Tongue (tissue), 3 donors: ENCODE measurements at places on chromosomes 13 and 19.

DNA sequence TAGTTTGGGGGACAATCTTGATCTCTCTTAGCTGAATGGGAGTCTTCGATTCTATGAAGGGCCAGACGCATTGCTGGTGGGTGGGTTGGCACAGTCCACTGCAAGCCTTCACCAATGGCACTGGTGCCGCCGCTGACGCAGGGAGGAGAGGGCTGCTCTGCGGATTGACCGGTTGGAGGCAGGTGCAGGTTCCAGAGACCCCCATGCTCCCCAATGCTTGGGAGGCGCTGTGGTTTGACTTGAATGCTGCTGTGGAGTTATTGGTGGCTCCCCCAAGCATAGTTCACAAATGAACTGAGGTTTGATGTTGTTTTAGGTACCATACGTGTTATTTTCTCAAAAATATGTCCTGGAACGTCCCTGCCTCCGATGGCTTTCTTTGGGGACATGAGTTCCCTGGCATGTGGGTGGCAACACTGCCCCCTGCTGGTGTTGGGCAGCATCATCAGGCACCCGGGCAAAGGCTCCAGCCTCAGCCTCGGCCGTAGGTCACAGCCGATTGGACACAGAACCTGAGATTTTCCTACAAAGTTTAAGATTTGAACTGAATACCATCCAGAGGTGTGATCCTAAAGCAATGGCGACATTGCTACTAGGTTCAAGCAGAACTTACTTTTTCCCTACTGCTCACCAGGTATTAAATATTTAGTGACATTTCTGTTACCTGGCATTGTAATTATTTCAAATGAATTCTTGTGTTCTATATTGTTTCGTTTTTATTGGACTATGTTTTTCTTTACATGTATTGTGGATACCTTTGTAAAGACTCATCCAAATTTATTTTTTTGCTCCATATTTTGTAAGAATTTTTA lies 95.5 kb downstream of the ANKRD10 start:
- peak; percentile 89 for DNase-seq

DNA sequence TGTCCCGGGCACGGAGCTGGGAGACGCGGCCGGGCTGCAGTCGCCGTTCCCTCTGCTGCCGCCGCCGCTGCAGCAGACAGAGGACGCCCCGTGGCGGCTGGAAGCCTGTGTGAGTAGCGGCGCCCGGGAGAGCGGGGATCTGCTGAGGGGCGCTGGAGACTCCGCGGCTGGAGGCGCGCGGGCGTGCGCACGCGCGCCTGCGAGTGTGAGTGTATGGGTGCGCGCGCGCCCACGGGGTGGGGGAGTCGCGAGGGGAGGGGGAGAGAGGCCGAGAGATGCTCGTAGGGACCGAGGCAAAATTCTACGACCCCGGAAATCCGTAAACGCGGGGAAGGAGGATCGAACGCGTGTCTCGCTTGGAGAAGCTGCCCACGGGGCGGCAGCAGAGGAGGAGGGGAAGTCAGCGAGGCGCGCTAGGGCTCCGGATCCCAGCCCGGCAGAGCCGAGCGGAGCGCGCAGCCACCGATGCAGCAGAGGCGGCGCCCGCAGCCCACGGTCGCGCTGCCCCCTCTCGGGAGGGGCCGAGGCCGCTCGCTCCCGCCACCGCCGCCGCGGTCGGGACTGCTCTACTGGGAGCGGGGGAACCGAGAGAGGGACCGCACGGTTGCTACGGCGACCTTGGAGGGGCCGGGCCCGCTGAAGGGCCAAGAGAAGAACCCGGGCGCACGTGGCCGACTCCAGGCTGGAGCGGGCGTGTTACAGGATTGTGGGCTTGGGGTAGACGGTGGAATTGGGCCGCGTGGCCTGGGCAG lies at the start of gene ENOX1:
Gene ENOX1, minus strand, starts transcription at position 207 of the 752 bp plus-strand sequence.
- peak; percentile 93 for DNase-seq

DNA sequence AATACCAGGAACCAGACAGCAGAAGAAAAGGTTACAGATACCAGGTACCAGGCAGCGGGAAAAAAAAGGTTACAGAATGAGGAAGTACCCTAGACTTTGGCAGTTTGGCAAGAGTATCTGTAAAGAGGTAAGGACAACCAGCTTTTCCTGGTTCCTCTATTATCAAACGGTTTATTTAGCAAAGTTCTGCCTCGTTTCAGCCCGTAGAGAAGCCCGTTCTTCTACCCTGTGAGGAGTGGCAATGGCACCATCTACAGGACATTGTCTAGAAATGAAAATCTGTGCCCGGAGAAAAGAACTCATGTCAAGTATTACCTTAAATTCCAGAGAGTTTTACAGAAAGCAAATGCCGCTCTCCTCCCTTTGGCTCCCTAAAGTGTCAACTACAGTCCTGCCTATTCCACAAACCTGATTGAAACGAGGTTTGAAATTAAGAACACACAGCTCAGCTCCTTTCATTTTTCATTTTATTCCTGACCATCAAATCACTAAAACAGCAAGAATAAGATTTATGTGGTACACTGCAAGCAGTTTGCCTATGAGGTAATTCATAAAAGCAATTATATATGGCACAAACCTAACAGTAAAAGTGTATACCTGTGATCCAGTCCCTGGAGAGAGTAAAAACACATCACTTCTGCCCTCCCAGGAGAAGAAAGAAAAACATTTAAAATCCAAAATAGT lies 226.3 kb downstream of the SLC7A1 start:
- peak; percentile 74 for DNase-seq

- DNase-seq, result no peak
These were observed 1416.9 kb downstream of the UQCRFS1 start for GRCh38 chr19:27796073-27796472.

GRCh38 chr19:29527500-29528328 lies 1.9 kb downstream of the VSTM2B start:
- no peak for DNase-seq

DNA sequence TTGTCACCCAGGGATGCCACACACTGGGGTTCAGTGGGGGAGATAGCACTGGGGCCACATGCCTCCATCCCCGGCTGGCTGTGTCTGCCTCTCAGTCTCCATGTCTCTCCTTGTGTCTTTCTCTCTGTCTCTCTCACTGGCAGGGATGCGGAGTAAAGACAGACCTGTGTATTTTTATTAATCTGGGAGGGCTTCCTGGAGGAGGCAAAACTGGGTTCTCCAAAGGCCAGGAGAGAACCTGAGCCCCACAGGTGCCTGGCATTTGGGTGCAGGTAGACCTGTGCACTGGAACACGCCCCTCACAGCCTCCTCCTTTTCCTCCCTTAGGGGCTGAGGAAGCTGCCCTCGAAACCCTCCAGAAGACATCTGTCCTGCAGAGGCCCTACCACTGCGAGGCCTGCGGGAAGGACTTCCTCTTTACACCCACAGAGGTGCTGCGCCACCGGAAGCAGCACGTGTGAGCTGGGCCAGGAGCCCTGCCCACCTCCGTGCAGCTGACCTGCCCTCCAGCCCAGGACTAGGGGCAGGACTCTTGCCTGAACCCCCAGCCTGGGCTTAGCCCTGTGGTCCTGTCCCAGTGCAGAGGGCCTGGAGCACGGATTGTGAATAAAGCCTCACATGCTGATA lies 32.7 kb downstream of the DHX34 start:
- DNase-seq, result no peak

- no peak for DNase-seq
These were observed 52.7 kb upstream of the FAM216B start for GRCh38 chr13:42728507-42729180.

DNA sequence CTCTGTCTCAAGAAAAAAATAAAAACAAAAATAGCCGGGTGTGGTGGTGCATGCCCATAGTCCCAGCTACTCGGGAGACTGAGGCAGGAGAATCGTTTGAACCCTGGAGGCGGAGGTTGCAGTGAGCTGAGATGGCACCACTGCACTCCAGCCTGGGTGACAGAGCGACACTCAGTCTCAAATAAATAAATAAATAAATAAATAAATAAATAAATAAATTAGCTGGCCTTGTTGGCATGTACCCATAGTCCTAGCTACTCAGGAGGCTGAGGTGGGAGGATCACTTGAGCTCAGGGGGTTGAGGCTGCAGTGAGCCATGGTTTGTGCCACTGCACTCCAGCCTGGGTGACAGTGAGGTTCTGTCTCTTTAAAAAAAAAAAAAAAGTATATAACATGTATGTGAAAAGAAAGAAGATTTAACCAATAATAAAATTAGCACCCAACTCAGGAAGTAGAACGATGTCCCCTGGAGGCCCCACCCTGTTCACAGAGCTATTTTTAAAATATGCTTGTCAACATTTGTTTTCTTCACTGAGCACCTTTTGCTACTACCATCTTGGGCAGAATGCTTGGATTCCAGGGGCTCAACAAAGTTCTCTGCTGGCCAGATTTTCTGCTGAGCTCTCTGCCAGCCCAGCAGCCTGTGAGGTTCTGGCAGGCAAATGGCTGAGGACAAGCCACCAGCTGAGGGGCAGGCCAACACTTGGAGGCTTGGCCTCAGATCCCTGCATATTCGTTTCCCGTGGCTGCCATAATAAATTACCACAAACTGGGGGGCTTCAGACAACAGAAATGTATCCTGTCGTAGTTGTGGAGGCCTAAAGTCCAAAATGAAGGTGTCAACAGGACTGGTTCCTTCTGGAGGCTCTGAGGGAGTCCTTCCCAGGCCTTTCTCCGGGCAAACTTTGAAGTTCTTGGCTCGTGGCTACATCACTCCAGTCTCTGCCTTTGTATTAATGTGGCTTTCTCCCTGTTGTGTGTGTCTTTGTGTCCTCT lies 5.2 kb downstream of the SLC25A42 start:
- peak; percentile 65 for DNase-seq

- DNase-seq, result peak; percentile 85
These were observed 2.3 kb upstream of the C1QTNF9B start for GRCh38 chr13:23899555-23899954.

DNA sequence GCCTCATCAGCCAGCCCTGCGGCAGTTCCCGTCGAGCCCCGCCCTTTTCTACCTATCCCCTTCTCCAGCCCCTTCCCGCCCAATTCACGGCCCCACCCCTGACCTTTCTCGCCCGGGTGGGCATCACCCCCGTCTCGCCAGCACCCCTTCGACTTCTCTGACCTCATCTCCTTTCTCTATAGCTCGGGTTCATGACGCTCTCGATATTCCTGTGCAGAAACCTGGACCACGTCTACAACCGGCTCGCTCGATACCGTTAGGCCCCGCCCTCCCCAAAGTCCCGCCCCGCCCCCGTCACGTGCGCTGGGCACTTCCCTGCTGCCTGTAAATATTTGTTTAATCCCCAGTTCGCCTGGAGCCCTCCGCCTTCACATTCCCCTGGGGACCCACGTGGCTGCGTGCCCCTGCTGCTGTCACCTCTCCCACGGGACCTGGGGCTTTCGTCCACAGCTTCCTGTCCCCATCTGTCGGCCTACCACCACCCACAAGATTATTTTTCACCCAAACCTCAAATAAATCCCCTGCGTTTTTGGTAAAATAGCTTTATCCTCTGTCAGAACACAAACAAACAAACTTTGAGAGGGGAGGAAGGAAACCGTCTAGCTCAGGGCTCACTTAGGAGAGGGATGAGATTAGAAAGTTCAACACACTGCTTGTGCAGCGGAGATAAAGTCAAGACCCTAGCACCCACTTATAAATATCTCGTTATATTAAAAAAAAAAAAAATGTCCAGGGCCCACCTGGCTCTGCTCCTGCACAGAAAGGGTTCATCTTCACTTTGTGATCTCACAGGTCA lies 5.1 kb downstream of the CD37 start:
- DNase-seq, result peak; percentile 58

DNA sequence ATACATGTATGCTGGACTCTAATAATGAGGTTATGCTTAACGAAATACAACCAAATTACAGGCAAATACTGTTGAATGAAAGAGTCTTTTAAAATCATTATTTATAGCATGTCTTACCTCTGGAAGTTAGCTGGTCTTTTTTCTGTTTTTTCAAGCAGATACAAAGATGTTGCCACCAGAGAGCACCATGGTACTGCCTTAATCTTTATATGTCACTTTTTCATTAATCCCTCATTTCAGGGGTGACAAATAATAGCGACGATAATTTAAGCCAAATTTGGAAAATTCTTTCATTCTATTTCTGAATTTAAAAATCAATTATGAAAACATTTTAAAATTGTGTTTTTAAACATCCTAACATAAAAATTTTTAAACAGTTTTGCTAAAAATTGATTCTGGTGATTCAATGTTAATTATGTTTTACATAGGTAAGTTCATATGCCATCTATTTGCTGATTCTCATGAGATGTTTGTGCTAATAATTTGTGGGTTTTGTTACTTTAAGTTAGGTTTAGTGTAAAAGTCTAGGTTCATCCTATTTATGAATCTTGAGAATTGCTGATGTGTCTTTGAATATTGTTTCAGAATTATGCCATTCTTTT lies 379.3 kb upstream of the SGCG start:
- DNase-seq, result peak; percentile 50

DNA sequence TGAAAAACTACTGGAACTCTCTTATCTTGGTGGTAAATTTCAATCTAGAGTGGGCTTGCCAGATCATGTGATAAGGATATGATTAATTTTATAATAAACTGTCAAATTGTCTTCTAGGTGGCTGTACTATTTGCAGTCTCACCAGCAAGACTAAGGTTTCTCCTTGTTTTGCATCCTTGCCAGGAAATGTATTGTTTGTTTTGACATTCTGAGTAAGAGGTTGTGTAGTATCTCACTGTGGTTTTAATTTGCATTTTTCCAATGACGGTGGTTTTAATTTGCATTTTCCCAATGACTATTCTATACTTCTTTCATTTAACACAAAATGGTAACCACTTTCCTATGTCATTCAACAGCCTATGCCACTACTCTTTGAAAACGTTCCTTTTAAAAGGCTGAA lies 2.0 kb downstream of the CAB39L start:
- no peak for DNase-seq

GRCh38 chr13:94140027-94140426 lies 339.5 kb downstream of the DCT start:
- DNase-seq, result no peak

DNA sequence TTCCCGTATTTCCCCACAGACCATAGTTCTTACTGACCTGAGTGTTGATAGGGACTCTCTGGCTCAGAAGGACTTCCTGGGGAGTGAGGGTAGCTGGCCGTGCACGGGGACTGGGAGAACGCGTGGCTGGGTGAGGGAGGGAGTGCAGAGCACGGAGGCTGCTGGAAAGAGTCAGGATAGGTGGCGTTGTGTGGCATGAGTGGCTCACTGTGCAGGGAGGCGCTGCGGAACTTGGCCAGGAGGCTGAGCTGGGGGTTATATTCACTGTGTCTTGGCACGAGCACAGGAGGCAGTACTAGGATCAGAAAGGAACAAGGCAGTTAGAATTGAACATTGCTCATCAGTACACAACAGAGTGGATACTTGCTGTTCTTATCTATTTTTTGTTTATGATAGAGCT lies 47.4 kb downstream of the SMAD9 start:
- DNase-seq, result no peak

DNA sequence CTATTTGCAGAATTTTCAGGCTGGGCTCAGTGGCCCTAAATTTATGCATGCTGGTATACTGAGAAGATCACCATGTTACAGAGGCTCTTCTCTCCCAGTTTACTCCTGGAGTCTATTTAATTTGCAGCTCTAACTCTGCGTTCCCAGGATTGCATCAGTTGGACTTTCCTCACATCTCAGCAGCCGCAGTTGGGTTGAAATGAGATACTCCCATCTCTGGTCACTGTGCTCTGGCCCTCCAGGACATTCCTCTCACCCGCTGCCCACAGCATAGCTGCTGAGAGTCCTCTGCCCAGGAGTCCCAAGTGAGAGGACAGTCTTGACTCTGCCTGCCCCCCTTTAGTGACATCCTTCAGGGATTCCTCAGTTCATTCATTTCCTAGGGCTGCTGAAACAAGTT lies 150.9 kb downstream of the LACC1 start:
- DNase-seq, result no peak
